Activated CD4-positive, alpha-beta T cell treated with anti-CD3 and anti-CD28 coated beads for 36 hours (primary cell): ENCODE measurements at places on chromosomes 6 and 20.

DNA sequence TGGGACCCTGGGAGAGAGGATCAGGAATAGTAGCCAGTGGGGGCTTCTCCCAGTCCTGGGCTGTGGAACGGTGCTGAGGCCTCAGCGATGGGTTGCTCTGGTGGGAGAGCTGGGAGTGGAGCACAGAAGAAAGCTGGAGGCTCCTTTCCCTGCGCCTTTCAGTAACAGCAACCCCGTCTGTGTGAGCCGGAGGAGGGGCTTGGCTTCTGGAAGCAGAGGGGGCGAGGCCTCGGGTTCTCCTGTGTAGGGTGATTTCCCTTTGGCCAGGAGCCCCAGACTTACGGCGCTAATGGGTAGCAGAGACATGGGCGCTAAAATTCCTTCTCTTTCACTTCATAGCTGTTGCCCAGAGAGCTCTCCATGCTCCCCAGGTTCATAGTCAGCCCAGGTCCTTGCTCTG lies 55.0 kb downstream of the DAAM2 start:
- no peak for DNase-seq

DNA sequence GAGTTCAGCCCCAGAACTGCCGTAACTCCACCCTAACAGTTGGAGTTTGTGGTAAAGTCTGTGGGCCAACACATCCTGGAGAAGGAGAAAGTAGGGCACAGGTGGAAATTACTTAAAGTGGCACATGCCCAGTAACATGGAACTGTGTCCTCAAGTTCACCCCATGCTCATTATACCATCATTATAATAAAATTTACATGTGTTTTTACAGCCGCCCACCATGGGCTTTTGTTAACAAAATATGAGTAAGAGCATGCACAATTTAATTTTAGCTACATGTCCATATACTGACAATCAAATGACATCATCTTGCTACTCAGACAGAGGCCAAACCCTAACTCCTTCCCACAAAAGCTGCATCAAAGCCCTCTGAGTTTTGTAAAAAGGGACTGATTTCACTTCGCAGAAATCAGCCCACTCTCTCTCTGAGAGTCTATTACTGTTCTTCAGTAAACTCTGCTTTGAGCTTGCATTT lies 17.3 kb upstream of the ELOVL4 start:
- DNase-seq: peak; percentile 20

- peak; percentile 62 for DNase-seq
These were observed 9.9 kb downstream of the STX16 start for GRCh38 chr20:58660855-58661597.

DNA sequence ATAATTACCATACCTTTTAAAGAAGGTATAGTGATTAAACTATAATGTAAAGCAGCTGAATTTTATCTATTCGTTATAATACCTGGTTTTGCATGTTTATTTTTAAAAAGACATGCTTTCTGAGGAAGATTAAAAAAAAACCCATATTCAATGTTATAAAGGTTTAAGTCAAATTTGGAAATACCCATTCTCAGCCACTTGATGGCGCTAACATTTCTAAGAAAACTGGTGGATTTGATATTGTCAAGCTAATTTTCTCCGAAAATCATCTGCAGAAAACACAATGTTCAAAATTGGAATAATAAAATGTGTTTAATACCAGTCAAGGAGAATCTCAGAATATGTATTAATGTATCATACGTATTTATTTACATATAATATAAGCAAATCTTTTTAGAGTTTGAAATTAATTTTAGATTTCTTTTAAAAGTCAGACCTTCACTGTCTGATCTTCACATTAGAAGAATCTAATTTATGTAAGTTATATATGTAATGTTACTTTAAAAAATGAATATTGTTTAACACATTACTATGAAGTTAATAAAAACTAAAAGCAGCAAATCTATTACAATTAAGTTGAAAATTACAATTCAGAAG lies 35.0 kb downstream of the SHPRH start:
- no peak for DNase-seq

DNA sequence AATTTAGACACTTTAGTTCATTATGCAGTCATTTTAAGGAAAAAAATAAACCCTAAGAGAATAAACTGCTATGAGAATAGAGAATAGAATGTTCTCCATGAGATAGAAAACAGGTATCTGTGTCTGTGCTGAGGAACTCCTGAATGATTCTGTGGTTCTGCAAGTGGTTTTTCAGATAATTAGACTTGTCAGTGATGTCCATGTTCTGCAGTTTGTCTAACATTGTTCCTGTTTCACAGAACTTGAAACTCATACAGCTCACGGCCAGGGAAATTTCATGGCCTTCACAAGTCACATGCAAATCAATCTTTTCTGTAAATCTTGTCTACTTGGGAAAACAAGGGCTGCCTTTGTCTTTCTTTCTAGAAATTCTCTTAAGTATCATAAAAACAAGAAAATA lies 73.4 kb upstream of the HMGCLL1 start:
- no peak for DNase-seq
